Lower leg skin (tissue), 4 donors: ENCODE measurements at places on chromosomes 12 and 14. TPM values are rescaled to one million over a fixed set of nuclear protein-coding genes. Genes with fewer than 3 reads are reported as not detected.

The TUNAR gene
- 0.10 TPM for total RNA-seq

The KRT72 gene
- total RNA-seq = 0.42 TPM

The HOXC4 gene
- total RNA-seq = 6.1 TPM

The A2M gene
- 123 TPM for total RNA-seq

The KDM2B gene
- 72.1 TPM for total RNA-seq

DNA sequence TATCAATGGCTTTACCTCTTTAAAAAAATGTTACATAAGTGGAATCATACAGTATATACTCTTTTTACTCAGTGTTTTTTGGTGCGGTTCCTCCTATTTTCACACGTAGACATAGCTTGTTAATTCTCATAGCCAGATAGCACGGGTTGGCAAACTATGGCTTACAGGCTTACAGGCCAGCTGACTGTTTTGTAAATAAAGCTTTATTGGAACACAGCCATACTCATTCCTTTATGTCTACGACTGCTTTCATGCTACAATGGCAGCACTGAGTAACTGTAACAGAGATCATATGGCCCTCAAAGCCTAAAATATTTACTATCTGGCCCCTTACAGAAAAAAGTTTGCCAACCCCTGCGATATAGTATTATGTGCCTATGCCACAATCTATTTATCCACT lies 5.8 kb upstream of the DAAM1 start:
- no peak for DNase-seq

- DNase-seq = no peak
These were observed 288.8 kb downstream of the TMEM132D start for GRCh38 chr12:129615001-129615400.

DNA sequence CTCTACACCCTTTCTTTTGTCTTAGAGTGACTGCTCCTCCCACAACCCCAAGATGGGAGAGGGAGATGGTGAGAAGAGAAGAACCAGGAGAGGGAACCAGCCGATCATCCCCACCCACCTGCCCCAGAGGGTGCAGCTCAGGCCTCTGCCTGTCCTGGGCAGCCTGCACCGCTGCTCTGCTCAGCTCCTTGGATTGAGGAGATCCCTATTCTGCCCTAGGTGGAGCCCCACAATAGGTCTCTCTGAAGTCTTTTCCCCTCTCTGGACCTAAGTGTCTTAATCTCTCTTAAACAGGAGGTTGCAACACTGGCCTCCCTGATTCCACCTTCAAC lies 2.2 kb downstream of the ANKRD33 start:
- DNase-seq = no peak

DNA sequence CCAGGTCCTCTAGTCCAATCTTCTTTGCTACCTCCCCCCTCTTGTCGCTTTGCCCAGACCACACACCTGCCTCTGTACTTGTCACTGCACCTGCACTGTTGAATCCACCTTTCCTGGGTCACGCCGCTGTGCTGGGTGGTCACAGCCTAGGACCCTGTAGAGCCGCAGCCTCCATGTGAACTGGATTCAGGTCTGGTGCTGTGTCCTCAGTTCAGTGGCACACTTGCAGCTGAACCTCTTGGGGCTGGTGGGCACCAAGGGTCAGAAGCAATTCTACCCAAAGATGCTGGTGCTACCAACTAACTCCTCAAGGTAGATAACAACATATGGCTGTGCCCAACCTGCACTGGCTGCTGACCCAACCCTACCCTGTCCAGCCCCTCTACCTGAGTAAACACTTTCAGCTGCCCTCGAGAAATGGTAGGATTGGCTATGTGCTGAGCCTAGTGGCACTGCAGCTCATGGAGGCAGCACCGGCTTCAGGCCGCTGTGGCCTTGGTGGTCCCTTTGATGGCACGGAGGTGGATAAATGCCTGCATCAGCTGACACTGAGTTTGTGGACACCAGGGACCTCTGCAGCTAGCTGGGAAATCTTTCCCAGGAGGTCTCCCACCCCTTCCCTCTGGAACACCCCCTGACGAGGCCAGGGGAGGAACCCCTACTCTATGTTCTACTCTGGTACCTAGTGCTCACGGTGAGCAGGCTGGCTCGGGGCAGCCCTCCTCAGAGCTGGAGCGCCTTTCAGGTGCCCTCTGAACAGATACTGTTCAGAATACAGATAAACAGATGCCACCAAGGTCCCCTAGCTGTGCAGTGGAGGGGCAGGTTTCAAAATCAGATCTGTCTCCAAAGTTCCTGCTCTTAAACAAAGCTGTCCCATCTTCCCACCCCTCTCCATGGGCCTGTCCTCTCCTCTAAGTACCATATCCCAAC lies 14.3 kb downstream of the AGAP2 start:
- no peak for DNase-seq

DNA sequence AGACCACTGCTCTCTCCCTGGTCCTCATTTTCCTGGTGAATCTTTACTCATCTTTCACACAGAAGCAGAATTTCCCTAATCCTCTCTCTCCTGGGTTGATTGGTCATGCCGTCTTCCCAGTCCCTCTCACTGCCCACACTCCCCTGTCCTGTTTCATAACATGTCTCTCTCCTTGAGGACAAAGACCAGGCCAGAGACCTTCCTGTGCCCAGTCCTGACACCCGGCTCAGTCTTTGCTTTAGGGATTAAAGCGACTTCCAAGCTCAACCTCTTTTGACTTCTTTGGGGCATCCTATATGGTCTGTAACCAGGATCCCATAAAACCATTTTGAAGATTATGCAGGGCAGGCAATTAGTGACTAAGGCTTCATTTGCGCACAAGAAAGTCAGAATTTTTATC lies 105.5 kb downstream of the BCL11B start:
- no peak for DNase-seq

- DNase-seq = peak; percentile 7
These were observed 196.9 kb downstream of the BCL11B start for GRCh38 chr14:99075061-99075460.

- DNase-seq = no peak
These were observed 194.2 kb downstream of the SYT10 start for GRCh38 chr12:33245434-33245833.

- no peak for DNase-seq
These were observed at the start of gene TNFAIP2 for GRCh38 chr14:103122947-103123633. TNFAIP2 (plus strand) TSS chr14:103123461; CDS start chr14:103126458, 2,997 bp downstream.

GRCh38 chr12:49651855-49652254 lies 28.5 kb downstream of the PRPF40B start:
- DNase-seq = no peak

GRCh38 chr14:61428261-61428660 lies 106.9 kb downstream of the PRKCH start:
- no peak for DNase-seq

- peak; percentile 78 for DNase-seq
These were observed 47.1 kb downstream of the BCAT1 start for GRCh38 chr12:24901576-24902461.
